NCI-H2107 (cell line): ENCODE measurements at places on chromosomes 7 and 10.

- no peak for DNase-seq
These were observed 146.5 kb downstream of the FANK1 start for GRCh38 chr10:126042906-126043305.

- DNase-seq = no peak
These were observed 27.8 kb upstream of the WDFY4 start for GRCh38 chr10:48656914-48657305.

GRCh38 chr10:110887560-110887959, 15.8 kb downstream of the PDCD4 start:
- no peak for DNase-seq

- no peak for DNase-seq
These were observed 27.0 kb downstream of the AUTS2 start for GRCh38 chr7:69625238-69625637.

GRCh38 chr10:119315128-119316001, 108.0 kb downstream of the GRK5 start:
- no peak for DNase-seq

- DNase-seq = no peak
These were observed 18.1 kb downstream of the NOC3L start for GRCh38 chr10:94344522-94345122.

- no peak for DNase-seq
These were observed 246.7 kb downstream of the FGFR2 start for GRCh38 chr10:121351540-121351939.
